OCI-M1 (cell line): ENCODE measurements at places on chromosomes 3 and 15.

DNA sequence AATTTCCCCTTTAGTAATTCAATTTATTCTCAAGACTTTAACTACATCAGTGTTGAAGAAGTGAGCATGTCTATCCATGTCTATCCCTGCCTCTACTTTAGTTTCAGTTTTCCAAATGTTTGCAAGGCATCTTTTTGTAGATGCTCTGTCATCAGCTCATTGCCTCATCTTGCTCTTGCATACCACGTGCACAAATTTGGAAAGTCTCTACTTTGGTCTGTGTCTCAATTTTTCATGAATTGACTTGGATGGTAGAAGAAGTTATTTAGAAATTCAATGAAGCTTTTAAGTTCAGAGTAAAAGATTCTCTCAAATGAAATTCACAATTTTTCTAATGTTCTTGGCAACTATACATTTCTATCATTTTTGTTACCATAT lies 55.3 kb downstream of the CLDN1 start:
- peak; percentile 6 for DNase-seq

DNA sequence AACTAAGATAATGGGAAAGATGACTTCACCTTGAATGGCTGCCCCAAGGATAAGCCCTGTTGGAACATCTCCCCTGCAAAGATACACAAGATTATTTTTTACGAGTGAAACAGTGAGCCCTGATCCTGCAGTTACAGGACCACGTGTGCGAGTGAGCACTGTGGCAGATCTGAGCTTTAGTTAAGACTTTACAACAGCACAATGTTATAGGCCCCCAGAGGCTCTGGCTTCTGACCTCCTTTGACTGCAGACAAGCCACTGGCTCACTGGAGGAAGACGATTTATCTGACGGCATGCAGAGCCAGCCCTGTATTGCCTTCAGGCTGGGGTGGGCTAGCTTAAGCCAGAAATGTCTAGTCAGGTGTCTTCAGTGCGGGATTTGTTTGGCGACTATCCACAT lies 174.4 kb downstream of the ARRDC4 start:
- DNase-seq = no peak

- DNase-seq = no peak
Observed at GRCh38 chr3:62615258-62615849, 242.0 kb upstream of the FEZF2 start.

- DNase-seq = no peak
Observed at GRCh38 chr15:89071471-89071870, 16.8 kb upstream of the ABHD2 start.

- DNase-seq = no peak
Observed at GRCh38 chr15:39127151-39127790, 453.6 kb upstream of the THBS1 start.

DNA sequence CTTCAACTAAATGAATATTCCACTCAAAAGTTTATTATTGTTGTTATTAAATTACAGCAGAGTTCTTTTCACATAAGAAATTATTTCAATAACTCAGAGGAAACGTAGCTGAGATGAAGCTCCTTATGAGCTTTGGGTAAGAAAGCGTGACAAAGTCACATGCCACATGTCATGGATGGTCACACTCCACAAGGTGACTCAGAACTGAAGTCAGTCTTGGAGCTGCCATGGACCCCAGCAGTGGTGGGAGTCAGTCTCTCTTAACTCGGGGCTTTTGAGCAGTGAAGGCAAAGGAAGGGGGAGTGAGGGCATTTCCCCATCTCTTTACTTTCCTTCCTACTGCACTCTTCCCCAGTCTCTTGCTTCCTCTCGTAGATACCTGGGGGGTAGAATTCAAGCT lies 87.5 kb upstream of the FAM3D start:
- no peak for DNase-seq

GRCh38 chr3:100650651-100651619 lies 41.5 kb downstream of the ADGRG7 start:
- peak; percentile 86 for DNase-seq

- DNase-seq = peak; percentile 81
Observed at GRCh38 chr3:16151109-16151508, 23.4 kb upstream of the GALNT15 start.

DNA sequence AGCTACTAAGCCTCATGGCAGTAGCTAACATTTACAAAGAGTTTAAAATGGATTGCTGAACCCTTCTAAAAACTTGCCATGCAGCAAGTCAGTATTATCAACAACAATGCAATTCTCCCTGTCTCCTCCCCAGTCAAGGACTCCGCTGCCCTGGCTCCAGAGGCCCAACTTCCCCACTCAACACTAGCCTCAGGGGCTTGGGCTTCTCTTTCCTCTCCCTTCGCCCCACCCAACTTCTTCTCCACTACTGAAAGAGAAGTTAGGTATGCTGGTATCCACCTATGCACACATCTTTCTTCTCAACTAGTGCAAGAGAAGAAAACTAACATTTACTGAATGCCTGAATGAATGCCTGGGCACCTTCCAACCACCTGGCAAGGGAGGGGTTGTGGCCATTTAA lies 30.7 kb downstream of the TLE3 start:
- no peak for DNase-seq

- DNase-seq = no peak
Observed at GRCh38 chr3:72659596-72659995, 188.6 kb downstream of the SHQ1 start.

GRCh38 chr15:54197995-54198394 lies 219.8 kb downstream of the UNC13C start:
- no peak for DNase-seq

DNA sequence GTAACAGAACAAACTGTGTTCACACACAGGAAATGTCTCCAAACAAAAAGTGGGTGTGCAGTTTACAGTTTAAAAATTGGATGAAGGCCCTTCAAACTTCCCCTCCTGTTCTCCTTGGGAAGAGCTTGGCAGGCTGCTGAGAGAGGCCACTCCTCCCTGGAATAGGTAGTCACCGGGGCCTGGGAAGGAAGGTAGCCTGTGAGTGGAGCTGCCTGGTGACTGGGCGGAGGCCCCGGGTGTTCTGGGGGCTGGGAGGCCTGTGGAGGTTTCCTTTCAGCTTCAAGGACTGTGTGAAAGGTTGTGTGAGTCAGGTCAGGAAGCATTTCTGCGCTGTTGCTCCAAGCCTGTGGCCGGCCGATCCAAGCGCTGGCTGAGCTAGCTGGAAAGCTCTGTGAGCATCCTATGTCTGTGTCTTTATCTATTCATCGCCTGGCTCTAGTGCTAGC lies 14.1 kb downstream of the SLCO3A1 start:
- no peak for DNase-seq

GRCh38 chr3:15241341-15241740 lies 35.3 kb downstream of the CAPN7 start:
- peak; percentile 37 for DNase-seq

GRCh38 chr3:124768812-124769211 lies 38.6 kb downstream of the UMPS start:
- peak; percentile 54 for DNase-seq

DNA sequence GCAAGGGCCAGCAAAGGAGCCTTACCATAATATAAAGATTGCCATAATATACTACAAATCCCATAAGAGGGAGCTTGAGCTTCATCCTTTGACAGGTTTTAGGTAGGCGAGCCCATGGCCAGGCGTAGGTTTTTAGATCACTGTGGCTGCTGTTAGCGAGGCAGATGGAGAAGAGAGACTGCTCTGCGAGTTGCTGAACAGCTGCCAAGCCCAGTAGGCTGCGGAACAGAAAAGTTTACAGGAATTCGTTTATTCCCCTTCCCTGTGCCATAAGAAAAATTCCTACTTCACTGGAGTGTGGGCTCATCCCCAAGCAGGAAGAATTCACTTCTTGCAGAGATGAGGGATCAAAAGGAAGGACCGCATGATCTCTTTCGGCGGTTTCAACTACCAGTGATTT lies 30.5 kb downstream of the TMED3 start:
- no peak for DNase-seq

DNA sequence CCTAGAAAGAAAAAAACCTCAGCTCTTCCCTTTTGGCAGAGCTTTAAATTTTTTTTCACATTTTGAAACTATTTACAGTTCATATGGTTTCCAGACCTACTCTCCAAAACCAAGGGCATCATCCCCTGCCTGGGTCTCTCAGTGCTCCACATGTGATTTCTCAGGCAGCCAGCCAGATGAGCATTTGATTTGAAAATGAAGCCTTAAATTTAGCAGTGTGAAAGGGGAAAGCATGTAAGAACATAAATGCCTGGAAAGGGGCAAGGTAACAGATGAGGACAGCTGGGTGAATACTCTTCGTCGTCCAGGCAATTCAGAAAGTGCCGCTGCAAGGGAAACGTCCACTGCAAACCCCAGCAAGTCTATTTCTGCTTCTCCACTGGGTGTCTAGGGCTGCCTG lies 94.8 kb downstream of the ATP8B4 start:
- DNase-seq = no peak

- DNase-seq = no peak
Observed at GRCh38 chr3:181930105-181930504, 218.4 kb downstream of the SOX2 start.

GRCh38 chr3:179098388-179099077 lies 26.9 kb upstream of the ZMAT3 start:
- peak; percentile 57 for DNase-seq

DNA sequence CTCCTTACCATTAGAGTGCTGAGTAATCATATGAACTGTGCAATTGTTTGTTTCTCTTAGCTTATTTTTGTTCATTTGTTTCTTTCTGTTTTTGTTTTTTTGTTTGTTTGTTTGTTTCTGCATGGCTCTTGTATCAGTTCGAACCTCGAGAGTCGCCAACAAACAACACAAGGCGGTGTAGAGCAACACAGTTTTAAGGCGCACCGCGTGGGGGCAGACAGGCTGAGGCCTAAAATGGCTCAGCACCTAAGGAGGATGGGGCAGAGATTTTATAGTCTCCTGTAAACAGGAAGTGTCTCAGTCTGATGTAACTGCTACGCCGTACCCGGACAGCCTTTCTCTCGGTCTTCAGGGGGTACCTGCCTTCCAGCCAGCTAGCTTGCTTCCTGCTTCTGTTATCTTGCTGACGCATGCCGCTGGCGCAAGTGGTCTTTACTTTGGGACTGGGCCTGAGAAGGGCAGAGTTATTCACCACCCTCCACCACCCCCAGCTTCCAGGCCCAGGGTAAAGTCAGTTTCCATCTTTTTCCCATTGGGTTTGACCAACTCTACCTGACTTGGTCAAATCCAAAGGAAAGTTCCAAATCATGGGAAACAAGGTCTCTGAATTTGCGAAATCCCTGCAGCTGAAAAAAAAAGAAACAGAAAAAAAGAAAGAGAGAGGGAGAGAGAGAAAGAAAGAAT lies 25.8 kb upstream of the MFGE8 start:
- DNase-seq = no peak

DNA sequence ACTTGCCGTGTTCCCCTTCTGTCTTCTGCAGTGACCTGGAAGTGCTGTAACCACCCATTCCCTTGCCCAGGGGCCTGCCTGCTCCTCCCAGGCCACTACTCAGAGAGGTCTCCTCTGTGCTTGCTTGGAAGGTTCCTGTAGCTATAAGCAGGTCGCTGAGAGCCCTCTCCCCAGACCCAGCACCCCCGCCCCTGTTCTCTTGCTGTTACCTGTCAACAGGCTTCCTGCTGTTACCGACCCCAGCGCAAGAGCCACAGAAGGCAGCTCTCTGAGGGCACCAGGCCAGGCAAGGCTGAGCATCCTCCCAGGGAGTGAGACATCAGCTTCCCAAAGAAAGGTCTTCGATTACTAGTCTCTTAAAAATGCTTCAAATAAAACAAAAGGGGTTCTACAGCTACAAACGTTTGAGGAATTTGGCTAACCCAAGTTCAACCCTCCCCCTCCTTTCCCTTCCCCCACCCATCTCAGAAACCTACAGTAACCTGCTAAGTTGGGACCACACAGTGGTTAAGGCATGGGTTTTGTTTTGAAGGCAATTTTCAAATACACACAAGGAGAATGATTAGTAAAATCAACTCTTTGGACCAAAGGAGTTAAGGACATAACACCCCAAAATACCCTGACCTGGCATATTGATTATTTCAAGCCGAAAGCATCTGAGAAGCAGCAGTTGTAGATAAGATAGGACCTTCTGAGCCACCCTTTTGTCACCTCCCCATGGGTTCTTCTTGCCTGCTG lies 74.9 kb upstream of the MFGE8 start:
- DNase-seq = no peak

GRCh38 chr3:8491271-8492144 lies 10.1 kb upstream of the LMCD1 start:
- no peak for DNase-seq

- peak; percentile 22 for DNase-seq
Observed at GRCh38 chr3:158792709-158793108, 9.1 kb upstream of the MFSD1 start.

- peak; percentile 95 for DNase-seq
Observed at GRCh38 chr3:141452045-141452444, 34.8 kb upstream of the RASA2 start.

GRCh38 chr15:59042041-59042440 lies 54.6 kb downstream of the RNF111 start:
- no peak for DNase-seq

GRCh38 chr3:71548705-71549384 lies 34.7 kb downstream of the FOXP1 start:
- DNase-seq = no peak

- DNase-seq = no peak
Observed at GRCh38 chr15:35603301-35603700, 57.3 kb upstream of the DPH6 start.

GRCh38 chr15:81962482-81962881 lies 83.3 kb downstream of the MEX3B start:
- no peak for DNase-seq

GRCh38 chr3:131393868-131394267 lies 12.3 kb downstream of the NUDT16 start:
- no peak for DNase-seq

- no peak for DNase-seq
Observed at GRCh38 chr15:63069616-63070090, 27.1 kb downstream of the TPM1 start.

- no peak for DNase-seq
Observed at GRCh38 chr15:60419753-60420152, 22.0 kb upstream of the ANXA2 start.

GRCh38 chr3:107588217-107588616 lies 65.5 kb downstream of the BBX start:
- no peak for DNase-seq

GRCh38 chr15:71219101-71219500 lies 103.8 kb downstream of the THSD4 start:
- DNase-seq = no peak

GRCh38 chr3:161339517-161340500 lies 31.5 kb downstream of the SPTSSB start:
- no peak for DNase-seq

DNA sequence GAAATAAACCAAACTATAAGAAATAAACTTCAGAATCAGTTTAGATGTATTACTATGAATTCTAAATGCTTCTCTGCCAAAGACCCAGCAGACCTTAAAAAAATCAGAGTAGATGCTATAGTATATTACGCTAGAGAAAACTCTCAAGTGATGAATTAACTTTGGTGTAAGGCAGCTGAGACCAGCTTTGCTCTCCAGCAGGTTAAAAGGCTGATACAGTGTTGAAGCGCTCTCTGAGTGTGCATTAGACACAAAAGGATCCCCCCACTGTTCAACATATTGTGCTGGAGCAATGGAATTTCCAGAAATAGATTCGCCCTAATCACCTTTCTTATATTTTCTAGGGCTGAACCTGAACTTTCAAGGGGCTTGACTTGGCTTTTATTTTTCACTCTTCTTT lies 190.0 kb downstream of the EFHB start:
- no peak for DNase-seq
